Testis (tissue), 5 donors: ENCODE measurements at places on chromosomes 3 and 15. TPM values are rescaled to one million over a fixed set of nuclear protein-coding genes. Genes with fewer than 3 reads are reported as not detected.

DNA sequence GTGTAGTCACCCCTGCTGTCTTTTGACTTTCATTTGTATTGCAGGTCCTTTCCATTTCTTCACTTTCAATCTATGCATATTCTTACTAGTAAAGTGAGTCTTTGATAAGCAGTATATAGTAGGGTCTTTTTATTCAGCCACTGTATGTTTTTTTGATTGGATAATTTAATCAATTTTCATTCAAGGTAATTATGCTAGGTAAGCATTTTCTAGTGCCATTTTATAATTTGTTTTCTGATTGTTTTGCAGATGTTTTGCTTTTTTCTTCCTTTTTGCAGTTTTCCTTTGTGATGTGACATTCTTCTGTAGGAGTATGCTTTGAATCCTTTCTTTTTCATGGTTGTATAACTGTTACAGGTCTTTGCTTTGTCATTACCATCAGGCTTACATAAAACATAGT lies 504.3 kb upstream of the GBE1 start:
- no peaks in the 10 kb centered on the region for H3K36me3 ChIP-seq
- H3K27ac ChIP-seq = no peak overlapping the region
- no peaks in the 10 kb centered on the region for H3K4me1 ChIP-seq
- H3K4me3 ChIP-seq = no peak overlapping the region
- DNase-seq = no peak

GRCh38 chr3:14803101-14803980 lies 15.4 kb upstream of the FGD5 start:
- H3K36me3 ChIP-seq = no peaks in the 10 kb centered on the region
- no peak for DNase-seq
- no peak overlapping the region for H3K27ac ChIP-seq

- no peaks in the 10 kb centered on the region for H3K36me3 ChIP-seq
- H3K27ac ChIP-seq = no peak overlapping the region
- H3K4me3 ChIP-seq = no peak overlapping the region
- no peaks in the 10 kb centered on the region for H3K4me1 ChIP-seq
These were observed 33.9 kb upstream of the GPR160 start for GRCh38 chr3:170003881-170004356.

GRCh38 chr3:45154641-45155147 lies 8.5 kb upstream of the CDCP1 start:
- no peak overlapping the region for H3K4me3 ChIP-seq
- no peaks in the 10 kb centered on the region for H3K27me3 ChIP-seq

DNA sequence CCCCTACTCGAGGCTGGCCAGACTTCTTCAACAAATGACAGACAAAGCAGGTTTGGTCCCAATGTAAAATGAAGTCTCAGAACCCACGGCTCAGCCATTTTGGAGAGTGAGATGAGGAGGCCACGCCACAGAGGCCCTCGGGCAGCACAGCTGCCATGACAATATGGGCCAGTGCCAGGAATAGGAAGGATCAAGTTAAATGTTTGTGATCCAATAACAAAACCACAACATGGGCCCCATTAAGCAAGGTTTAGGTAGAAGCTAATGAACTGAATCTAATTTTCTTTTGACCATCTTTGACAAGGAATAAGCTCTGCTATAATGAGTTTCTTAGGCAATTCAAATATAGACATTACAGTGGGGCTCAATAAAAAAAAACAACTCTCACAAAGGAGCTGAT lies 52.6 kb downstream of the RFTN1 start:
- no peaks in the 10 kb centered on the region for H3K27me3 ChIP-seq
- no peak overlapping the region for H3K27ac ChIP-seq
- DNase-seq = no peak
- H3K4me3 ChIP-seq = no peak overlapping the region
- H3K4me1 ChIP-seq = peaks cover 4% of the 10 kb centered on the region
- H3K36me3 ChIP-seq = no peaks in the 10 kb centered on the region

- no peaks in the 10 kb centered on the region for H3K27me3 ChIP-seq
- DNase-seq = no peak
- peaks cover 5% of the 10 kb centered on the region for H3K4me1 ChIP-seq
- H3K36me3 ChIP-seq = no peaks in the 10 kb centered on the region
These were observed 938 bp downstream of the DZIP3 start for GRCh38 chr3:108590460-108590859.

GRCh38 chr3:56001537-56001936 lies 466.7 kb downstream of the ERC2 start:
- no peak for DNase-seq
- H3K27me3 ChIP-seq = no peaks in the 10 kb centered on the region
- H3K36me3 ChIP-seq = no peaks in the 10 kb centered on the region

DNA sequence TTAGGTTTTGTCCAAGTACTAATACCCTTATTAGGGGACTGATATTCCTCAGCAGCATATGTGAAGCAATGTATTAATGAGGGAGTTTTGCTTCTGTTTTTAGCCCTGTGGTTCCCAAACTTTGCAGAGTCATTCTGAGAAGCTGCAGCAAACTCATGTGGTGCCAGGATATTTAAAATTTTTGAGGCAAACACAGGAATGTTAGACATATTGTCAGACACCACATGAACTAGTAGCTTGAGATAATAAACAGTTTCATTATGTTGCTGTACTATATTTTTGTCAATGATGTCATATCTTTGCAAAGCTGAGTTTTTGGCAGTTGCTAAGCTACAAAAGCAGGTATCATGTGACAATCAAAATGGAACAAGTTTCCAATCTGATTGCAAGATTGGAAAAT lies 36.6 kb downstream of the ATP6V1A start:
- H3K36me3 ChIP-seq = no peaks in the 10 kb centered on the region
- H3K4me1 ChIP-seq = no peaks in the 10 kb centered on the region
- H3K27ac ChIP-seq = no peak overlapping the region
- no peaks in the 10 kb centered on the region for H3K27me3 ChIP-seq
- H3K4me3 ChIP-seq = no peak overlapping the region

DNA sequence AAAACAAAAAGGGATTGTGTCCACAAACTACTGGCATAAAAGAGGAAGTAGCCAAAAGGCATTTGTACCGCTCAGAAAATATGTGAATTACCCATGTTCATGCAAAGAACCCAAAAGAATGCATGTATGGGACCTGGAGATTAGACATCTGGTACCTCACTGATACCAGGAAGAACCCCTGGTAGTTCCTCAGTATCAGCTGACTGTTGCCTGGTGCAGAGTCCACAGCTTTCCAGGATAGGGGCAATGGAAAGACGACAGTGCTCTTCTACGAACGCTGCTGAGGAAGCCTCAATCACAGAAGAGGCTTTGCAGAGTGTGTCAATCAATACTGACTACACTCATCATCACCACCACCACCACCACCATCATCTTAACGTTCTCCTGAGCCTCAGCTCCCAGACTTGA lies 63.3 kb downstream of the ATP8B4 start:
- no peak overlapping the region for H3K4me3 ChIP-seq
- H3K36me3 ChIP-seq = no peaks in the 10 kb centered on the region
- H3K27ac ChIP-seq = peak overlapping the region; percentile 80
- H3K4me1 ChIP-seq = peaks cover 24% of the 10 kb centered on the region

DNA sequence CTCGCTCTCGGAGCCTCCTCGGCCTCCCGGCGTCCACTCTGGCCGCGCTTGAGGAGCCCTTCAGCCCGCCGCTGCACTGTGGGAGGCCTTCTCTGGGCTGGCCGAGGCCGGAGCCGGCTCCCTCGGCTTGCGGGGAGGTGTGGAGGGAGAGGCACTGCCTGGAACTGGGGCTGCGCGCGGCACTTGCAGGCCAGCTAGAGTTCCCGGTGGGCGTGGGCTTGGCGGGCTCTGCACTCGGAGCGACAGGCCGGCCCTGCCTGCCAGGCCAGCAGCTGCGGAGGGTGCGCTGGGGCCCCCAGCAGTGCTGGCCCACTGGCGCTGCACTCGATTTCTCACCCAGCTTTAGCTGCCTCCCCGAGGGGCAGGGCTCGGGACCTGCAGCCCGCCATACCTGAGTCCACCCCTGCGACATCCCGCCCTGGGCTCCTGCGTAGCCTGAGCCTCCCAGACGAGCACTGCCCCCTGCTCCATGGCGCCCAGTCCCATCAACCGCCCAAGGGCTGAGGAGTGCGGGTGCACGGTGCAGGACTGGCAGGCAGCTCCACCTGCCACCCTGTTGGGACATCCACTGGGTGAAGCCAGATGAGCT lies 765.0 kb downstream of the IGSF11 start:
- H3K27me3 ChIP-seq = no peaks in the 10 kb centered on the region
- H3K4me1 ChIP-seq = no peaks in the 10 kb centered on the region
- DNase-seq = no peak

- no peaks in the 10 kb centered on the region for H3K4me1 ChIP-seq
- no peaks in the 10 kb centered on the region for H3K36me3 ChIP-seq
- H3K27ac ChIP-seq = no peak overlapping the region
- H3K27me3 ChIP-seq = no peaks in the 10 kb centered on the region
- H3K4me3 ChIP-seq = no peak overlapping the region
- no peak for DNase-seq
These were observed 8.1 kb downstream of the DCLK3 start for GRCh38 chr3:36756269-36756668.

DNA sequence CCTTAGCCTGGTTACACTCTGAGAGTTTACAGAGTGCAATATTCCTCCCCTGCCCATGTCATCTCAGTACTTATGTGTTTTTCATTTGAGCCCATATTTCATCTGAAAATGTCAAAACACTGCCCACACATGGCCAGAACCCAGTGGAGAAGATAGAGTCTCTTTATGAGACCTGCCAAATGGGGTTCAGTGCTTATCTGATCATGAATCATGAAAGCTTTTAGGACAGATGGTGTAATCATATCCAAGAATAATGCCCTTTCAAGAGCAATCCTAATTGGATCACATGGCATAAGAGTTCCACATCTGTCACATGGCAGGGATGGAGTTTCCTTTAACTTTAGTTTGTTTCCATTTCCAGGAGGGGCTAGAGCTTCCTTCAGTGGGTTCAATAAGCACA lies 77.2 kb upstream of the AGBL1 start:
- no peaks in the 10 kb centered on the region for H3K4me1 ChIP-seq
- H3K27me3 ChIP-seq = no peaks in the 10 kb centered on the region
- H3K36me3 ChIP-seq = no peaks in the 10 kb centered on the region
- DNase-seq = no peak

GRCh38 chr3:172030181-172030580 lies 9.2 kb upstream of the FNDC3B start:
- no peaks in the 10 kb centered on the region for H3K27me3 ChIP-seq
- DNase-seq = no peak

GRCh38 chr15:78425643-78426042 lies 12.4 kb upstream of the IREB2 start:
- no peaks in the 10 kb centered on the region for H3K4me1 ChIP-seq
- H3K4me3 ChIP-seq = no peak overlapping the region
- no peak overlapping the region for H3K27ac ChIP-seq
- H3K36me3 ChIP-seq = no peaks in the 10 kb centered on the region

DNA sequence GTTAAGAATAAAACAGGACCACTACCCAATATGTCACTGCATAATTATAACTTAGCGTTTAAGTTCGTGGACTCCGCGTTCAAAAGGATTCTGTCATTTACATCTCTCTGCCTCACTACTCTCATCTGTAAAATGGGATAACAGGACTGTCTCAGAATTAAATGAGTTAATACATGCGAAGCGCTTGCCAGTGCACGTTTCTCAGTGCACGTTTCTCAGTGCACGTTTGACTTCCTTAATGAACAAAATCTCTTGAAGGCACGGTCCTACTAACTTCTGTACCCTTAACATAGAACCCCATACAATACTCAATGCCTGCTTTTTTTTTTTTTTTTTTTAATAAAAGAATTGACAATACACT lies 499 bp downstream of the RABL3 start:
- no peak for DNase-seq
- no peaks in the 10 kb centered on the region for H3K36me3 ChIP-seq
- peaks cover 5% of the 10 kb centered on the region for H3K4me1 ChIP-seq
- H3K27ac ChIP-seq = peak overlapping the region; percentile 93
- H3K4me3 ChIP-seq = peak overlapping the region; percentile 90
- no peaks in the 10 kb centered on the region for H3K27me3 ChIP-seq

GRCh38 chr3:133713347-133713746 lies 32.8 kb upstream of the TF start:
- DNase-seq = no peak
- H3K4me3 ChIP-seq = no peak overlapping the region
- H3K4me1 ChIP-seq = no peaks in the 10 kb centered on the region
- no peaks in the 10 kb centered on the region for H3K27me3 ChIP-seq
- H3K36me3 ChIP-seq = no peaks in the 10 kb centered on the region

DNA sequence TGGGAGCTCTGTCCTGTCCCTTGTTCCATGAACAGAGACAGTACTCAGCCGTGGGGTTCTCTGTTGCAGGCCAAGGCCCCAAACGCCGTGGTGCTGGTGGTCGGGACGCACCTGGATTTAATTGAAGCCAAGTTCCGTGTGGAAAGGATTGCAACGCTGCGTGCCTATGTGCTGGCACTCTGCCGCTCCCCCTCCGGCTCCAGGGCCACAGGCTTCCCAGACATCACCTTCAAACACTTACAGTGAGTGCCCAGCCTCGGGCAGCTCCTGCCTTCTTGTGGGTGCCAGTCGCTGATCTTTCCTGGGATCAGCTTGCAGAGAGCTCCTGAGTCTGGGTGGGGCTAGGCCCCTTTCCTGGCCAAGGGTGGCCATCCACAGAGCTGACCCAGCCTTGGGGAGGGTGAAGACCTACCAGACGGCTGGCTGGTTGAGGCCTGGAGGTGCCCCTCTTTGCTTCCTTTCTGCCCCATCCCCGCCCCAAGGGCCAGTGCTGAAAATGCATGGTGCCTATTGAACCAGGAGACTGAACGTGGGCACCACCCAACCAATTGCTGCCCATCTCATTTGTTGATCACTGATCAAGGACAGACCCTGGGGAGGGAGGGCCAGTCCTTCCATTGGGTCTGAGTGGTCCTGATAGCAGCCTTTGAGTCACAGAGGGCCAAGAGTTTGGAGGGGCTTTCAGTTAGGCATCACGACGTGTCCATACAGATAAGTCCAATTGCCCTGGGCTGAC lies 106.9 kb downstream of the LRRK1 start:
- H3K4me3 ChIP-seq = no peak overlapping the region
- peak; percentile 13 for DNase-seq
- no peaks in the 10 kb centered on the region for H3K36me3 ChIP-seq

- no peak overlapping the region for H3K27ac ChIP-seq
- no peak for DNase-seq
- no peaks in the 10 kb centered on the region for H3K27me3 ChIP-seq
- no peaks in the 10 kb centered on the region for H3K36me3 ChIP-seq
These were observed 24.2 kb downstream of the PPM1L start for GRCh38 chr3:160780245-160780644.

- no peak overlapping the region for H3K27ac ChIP-seq
- no peak overlapping the region for H3K4me3 ChIP-seq
- H3K36me3 ChIP-seq = no peaks in the 10 kb centered on the region
- H3K27me3 ChIP-seq = no peaks in the 10 kb centered on the region
These were observed 353.7 kb downstream of the CNTN6 start for GRCh38 chr3:1446531-1446930.

Gene GOLGA8T
- total RNA-seq = 4.1 TPM

Gene RHO
- total RNA-seq = 0.25 TPM

Gene IFT57
- total RNA-seq = 185 TPM

Gene IGSF10
- total RNA-seq = 5.6 TPM

Gene NOX5
- total RNA-seq = 10.7 TPM

Gene KLHL40
- total RNA-seq = 0.62 TPM

Gene GOLGA6L7
- total RNA-seq = 4.3 TPM

Gene DAZL
- 71.5 TPM for total RNA-seq

Gene ZNF502
- total RNA-seq = 10.8 TPM
